Coronary artery (tissue), 2 donors: ENCODE measurements at places on chromosomes 1 and 21.

DNA sequence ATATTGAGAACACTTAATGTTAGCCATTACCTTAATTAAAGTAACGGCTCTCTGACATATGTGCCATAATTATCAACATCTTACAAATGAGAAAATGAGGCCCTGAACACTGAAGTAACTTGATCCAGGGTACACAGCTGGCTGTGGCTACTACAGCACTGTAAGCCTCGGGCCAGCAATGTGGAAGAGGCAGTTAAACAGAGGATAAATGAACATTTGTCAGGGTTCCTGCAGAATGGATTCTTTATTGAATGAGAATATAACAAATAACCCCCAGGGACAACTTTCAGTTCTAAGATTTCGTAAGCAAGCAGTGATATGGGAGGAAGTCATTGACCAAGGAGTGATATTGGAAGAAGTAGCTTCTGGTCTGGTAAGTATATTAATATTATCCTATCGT, 70.5 kb upstream of the SCYL3 start:
- DNase-seq: no peak

DNA sequence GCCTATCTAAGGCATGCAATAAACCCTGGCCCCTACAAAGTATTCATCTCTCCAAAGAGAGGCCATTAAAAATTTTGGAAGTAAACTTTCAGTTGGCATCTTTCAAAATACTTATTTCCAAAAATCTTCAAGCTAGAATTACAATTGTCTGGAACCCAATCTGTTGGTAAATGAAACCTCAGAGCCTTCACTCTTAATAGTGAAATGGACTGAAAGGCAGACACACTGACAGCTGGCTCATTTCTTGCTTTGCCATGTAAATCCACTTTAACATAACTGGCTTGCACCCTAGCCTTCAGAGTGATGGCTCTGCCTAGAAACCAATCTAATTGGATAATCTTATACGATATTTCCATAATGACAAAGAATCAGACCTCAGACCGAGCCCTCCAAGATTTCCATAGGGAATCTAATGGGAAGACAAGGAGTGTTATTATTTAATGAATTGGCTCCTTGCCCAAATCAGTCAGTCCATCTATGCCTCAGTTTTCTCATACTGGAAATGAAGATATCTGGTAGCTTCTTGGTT, 9.2 kb upstream of the PALMD start:
- DNase-seq: no peak

DNA sequence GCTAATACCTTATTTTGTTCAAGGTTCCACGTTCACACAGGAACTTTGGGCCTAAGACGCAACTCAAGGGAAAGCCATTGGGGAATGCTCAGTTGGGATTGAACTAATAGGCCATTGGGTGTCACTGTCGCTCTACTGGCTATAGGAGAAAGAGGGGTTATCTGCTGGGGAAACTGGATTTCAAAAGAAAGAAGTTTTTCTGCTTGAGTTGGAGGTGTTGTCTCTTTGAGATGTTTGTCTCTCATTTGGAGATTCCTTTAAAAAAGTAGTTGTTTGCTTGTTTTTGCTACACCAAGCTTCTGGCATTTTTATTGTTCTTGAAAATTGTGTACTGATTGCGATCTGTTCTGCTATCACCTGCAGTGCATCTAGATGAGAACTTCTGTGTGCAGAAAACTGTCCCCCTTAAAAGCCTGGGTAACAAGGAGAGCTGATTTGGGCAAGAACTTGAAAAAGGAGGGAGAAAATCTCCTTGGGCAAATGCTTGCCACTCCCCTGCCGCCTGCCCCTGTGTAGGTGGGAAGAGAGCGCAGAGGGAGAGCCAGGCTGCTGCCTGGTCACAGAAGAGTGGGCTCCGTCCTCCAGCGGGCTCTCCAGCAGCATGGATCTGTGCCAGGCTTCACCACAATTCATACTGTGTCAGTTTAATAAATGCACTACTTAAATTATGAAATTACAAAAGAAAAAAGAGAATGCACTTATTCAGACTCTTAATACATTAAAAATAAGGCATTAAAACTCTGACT, 39.9 kb downstream of the PEX14 start:
- DNase-seq: no peak

DNA sequence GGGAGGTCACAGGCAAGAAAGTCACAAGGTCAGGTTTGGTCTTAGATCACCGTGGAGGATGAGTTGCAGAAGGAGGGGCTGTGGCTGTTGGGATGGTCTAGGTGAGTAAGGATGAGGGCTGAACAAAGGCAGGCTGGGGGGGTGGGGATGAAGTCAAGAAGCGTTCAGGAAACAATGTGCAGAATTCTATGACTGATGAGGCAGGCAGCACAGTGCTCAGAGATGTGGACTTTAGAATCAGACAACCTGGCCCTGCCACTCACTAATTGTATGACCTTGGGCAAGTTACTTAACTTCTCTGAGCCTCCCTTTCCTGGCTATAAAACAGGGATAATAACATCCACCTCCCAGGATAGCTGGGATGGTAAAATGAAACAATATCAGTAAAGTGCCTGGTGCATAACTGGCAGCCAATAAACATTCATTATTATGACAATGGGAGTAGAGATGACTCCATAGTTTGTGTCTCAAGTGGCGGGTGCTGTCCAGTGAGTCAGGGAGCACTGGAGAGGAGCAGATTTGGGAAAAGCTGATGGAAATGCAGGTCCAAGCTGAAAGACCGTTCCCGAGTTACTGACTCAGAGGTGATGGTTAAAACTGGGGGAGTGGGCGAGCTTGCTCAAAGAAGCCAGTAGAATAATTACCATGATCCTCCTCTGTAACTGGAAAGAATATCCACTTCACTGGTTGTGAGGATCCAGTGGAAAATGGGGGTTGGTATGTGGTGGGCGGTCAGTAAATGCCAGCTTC, 2.1 kb downstream of the TIE1 start:
- no peak for DNase-seq

DNA sequence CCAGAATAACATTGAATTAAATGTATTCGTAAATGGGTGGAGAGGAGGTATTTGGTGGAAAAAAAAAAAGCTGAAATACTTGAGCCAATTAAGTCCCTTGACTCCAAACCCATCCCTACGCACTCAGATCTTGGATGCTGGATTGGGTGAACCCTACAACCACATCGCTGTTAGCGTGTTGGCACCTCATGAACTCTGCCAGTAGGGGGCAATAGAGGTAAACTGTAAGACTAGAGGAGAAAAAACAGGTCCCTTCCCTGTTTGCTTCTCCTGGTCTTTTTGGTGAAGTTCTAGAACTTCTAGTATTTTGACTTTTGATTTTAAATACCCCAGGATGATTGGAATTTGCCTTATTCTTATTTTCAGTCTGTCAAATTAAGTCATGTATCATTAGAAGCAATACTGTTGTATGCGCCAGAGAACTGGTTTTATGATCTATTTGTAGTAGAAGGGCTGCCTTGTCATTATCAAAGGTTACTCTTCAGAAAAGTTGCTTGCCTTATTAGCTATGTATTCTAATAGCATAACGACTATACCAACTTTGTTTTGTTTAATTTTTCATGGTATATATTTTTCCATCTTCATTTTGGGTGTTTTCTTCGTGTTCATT, 1.9 kb upstream of the OR13G1 start:
- DNase-seq: no peak

DNA sequence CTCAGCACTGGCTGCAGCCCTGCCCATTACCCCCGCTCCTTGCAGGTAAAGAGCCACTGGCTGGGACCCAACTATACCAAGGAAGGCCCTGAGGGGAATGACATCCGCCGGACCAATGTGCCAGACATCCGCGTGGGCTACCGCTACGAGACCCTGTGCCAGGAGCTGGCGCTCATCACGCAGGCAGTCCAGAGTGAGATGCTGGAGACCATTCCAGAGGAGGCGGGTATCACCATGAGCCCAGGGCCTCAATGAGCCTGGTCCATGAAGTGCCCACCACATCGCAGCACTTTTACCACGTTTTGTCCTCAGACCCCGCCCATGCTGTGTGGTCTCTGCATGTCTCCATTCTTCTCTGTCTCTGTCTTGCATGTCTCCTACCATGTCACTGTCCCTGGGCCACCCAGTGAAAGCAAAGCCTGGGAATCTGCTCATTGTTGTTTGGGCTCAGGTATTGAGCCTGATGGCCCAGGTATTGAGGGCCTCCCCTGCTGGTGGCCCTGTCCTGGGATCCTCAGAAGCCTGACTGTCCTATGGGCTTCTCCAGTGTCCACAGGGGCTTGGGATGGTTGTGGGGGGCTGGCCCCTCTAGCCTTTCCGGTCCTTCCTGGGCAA, 11.4 kb downstream of the AMPD2 start:
- DNase-seq: no peak

GRCh38 chr21:40466893-40467483, 380.0 kb downstream of the DSCAM start:
- no peak for DNase-seq

GRCh38 chr1:203124011-203124410, 3.5 kb upstream of the ADORA1 start:
- peak; percentile 21 for DNase-seq

DNA sequence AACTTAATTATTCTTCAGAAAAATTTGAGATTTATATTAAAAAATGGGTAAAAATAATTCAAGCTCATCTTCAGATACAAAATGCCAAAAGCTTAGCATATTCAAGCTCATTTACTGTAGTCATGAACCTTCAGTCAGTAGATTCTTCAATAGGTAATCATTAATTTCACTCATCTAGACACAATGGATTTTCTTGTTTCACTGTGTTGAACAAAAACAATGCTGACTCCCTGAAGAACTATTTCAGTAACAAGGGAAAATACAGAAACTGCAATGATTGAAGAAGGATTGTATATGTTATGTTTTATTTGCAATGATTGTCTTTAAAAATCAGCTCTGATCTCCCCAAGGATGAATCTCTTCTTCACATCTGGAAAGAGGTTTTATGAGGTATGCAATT, 9.2 kb upstream of the HOOK1 start:
- DNase-seq: no peak

GRCh38 chr1:154972517-154973343, 1.8 kb upstream of the CKS1B start:
- DNase-seq: peak; percentile 94

DNA sequence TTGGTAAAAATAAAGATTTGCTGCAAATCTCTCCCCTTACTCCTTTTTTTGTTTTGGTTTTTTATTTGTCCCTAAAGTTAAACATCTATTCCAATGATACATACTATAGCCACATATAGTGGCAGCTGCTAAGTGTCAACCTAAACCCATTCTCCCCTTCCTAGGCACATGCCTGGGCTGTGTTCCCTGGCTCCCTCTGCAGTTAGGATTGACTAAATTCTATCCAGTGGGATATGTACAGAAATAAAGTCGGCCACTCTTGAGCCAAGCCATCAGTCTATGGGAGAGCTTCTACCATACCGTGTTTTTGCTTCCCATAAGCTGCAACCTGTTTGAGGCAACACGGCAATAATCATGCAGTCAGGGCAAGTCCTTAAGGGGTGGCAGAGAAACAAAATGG, 23.6 kb downstream of the MCOLN3 start:
- DNase-seq: no peak

DNA sequence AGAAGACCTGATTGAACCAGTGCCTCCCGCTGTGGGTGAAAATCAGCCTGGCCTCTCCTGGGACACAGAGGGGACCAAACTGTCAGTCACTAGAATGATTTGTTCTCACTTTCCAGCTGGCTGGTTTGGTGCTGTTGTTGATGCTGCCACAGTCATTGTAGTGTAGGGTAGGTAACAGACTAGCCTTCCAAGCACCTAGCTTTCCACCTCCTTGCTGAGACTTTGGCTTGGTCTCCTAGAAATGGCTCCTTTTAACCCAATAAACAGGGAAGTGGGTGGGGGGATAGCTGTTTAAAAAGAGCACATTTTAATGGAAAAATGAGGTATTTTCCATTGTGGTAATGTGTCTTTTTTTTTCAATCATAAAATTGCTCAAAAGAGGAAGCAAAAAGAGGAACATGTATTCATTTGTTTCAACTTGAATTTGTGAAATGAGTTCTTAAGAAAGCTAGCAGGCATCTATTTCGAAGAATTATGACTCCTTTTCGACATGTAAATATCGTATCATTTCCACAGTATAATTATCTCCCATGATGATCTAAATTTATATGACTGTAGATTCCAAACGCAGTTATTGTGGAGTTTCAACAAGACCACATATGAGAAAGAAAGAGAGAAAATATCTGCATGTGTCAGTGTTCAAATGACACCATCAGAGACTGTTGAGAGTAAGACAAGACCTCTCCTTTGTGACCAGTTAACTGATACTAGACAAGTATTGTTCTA, 190.1 kb downstream of the HLX start:
- no peak for DNase-seq
